ENCODE measurements at places on chromosomes 6 and 20. TPM values are rescaled to one million over a fixed set of nuclear protein-coding genes. Genes with fewer than 3 reads are reported as not detected.
A peak's percentile ranks its signal among the peaks of the same experiment; 100 is the strongest.

Gene HLA-DQB2
- 0.58 TPM for total RNA-seq

Gene FOXF2
- 3.0 TPM for total RNA-seq

Gene MED20
- 18.5 TPM for total RNA-seq

Gene DYNLRB1
- 115 TPM for total RNA-seq

Gene LY6G6D
- total RNA-seq: not detected

Gene TNFRSF6B
- not detected for total RNA-seq

Gene ADGRF5
- total RNA-seq: 3.2 TPM

Gene PEX7
- 9.0 TPM for total RNA-seq

DNA sequence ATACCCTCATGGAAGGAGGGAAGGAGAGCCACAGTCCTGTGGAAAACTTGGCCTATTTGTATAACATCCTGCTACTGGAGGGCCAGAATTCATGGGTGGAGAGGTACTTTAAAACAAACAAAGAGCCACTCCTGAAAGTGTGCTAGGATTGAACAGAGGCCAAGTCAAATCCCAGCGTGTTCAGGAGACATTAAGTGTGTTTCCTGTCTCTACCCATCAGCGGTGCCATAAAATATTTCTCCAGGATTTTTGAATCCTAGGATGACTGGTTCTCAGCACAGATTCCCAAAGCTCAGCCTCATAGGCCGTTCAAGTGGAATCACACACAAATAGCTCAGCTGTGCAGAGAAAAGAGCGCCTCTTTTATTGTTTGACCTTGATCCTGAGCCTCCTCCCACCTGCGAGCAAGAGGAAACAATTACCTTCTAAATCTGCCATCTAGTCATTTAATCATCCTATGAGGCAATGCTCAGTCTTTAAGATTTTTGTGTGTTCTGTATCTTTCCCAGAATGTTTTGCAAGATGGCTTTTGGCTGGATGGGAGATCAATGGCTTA, 31.8 kb upstream of the RALGAPA2 start:
- no peak for DNase-seq

- no peak for DNase-seq
Measured at GRCh38 chr20:568097-568652, 24.6 kb upstream of the CSNK2A1 start.

GRCh38 chr20:3590164-3590563, 73.0 kb downstream of the GFRA4 start:
- DNase-seq: no peak

- no peak for DNase-seq
Measured at GRCh38 chr6:31474871-31475286, 23.1 kb upstream of the MICB start.

DNA sequence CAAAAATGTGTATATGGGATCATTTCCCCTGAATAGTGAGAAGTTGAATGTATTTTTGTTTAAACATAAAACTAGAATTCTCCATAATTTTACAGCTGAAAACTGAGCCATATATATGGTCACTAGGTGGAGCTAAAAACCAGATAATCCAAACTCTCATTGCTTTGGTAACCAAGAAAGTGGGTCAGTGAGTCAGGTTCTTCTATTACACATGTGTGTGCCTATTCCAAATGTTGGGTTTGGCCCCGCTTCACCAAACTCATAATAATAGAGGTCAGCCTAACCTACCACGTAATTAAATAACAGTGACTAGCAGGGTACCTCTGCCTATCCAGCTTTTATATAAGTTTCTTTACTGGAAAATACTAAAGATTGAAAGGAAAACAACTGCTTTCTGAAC, 19.3 kb upstream of the RNGTT start:
- DNase-seq: no peak

DNA sequence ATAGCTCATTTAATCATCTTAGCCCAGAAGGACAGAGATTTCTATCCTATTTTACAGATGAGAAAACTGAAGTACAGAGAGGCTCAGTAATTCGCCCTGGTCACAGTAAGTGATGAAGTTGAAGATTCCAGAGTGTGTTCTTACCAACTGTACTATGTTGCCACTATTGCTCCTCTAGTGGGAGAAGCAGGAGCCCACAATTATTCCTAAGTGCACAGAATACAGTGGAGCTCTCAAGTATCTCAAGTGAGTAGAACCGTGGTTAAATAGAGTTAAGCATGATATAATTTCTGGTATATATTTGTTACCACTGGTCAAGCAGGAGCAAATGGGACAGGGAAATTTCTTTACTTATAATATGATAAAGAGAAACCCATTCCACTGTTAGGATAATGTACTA, 22.1 kb downstream of the REPS1 start:
- no peak for DNase-seq

DNA sequence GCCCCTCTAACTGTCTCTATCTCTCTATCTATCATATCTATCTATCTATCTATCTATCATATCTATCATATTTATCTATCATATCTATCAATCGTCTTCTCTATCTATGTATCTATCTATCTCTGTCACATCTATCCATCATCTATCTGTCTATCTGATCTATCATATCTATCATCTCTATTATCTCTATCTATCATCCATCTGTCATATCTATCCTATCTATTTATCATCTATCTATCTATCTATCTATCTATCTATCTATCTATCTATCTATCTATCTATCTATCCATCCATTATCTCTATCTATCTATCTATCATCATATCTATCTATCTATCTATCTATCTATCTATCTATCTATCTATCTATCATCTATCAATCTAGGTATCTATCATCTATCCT, 638.0 kb downstream of the DHX35 start:
- no peak for DNase-seq

- no peak for DNase-seq
Measured at GRCh38 chr20:49896204-49896603, 19.1 kb downstream of the SPATA2 start.

GRCh38 chr6:131331151-131331550, 195.9 kb downstream of the AKAP7 start:
- DNase-seq: no peak

DNA sequence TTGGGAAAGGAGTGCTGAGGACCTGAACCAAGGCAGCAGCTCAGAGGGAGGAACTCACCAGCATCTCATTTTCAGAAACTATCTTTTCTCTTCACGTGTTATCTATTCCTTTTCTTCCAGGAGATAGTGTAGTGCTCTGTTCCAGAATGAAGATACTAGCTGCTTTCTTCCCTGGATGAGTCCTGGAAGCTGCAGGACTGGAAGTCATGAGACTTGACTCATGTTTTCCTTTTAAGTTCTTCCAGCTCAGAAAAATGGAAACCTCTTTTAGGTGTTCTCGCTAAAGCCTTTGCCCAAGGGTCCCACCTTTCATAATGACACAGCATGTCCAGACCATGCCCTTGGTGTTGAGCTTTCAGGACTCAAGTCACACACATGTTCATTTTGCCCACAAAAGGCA, 106.7 kb downstream of the UNC5CL start:
- DNase-seq: no peak

GRCh38 chr6:163026893-163027292, 299.1 kb downstream of the PACRG start:
- no peak for DNase-seq

DNA sequence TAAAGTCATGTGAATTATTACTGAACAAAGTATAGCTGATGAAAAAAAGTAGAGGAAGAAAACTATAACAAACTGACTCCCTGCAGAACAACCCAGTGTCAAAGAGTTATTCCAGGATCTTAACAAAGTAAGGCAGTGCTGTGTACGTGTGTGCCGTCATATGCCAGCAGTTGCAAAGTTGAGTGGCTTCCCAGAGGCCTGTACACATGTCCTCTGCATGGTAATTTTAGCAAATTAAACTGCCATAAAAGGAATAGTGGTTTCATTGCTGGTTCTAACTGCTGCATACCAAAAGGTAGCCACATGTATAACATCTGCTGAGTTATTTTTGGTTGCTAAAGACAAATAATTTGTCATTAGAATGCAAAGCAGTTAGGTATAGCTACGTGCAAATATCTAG, 44.8 kb downstream of the RIPOR2 start:
- no peak for DNase-seq

- DNase-seq: no peak
Measured at GRCh38 chr6:37332894-37333293, 20.9 kb upstream of the RNF8 start.

GRCh38 chr20:10668677-10669368, 5.0 kb downstream of the JAG1 start:
- DNase-seq: no peak

GRCh38 chr20:16007164-16007563, 566.1 kb downstream of the KIF16B start:
- DNase-seq: no peak

GRCh38 chr20:37970856-37971245, 62.4 kb downstream of the TTI1 start:
- no peak for DNase-seq

DNA sequence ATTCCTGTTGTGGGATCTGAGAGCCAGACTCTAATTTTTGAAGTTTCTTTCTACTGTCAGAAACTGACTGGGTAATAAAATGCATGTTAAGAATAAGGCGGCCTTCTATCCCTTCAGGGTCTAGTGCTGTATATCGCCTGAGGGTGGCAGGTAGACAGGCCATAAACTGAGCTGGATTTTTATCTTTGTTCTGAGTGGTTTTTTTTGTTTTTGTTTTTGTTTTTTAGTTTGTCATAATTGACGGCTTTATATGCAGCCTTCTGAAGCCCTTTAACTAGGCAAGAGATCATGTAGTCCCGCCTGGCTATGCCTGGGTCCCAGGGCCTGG, 747.7 kb upstream of the ADGRB3 start:
- no peak for DNase-seq

DNA sequence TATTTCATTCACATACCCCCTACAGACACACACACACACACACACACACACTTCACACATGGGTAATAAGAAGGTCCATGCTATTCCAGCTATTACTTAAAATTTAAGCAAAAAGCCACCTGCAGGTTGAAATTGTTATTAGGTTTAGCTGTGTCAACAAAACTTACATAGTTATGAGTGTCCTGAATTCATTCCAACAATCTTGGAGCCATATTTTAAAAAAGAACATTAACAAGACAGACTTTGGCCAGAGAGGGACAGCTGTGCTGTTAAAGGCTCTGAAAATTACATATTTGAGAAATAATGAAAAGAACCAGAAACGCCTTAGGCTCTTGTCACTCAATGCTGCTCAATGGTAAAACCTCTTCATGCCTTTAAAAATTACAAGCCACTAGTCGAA, 455.3 kb downstream of the EPM2A start:
- DNase-seq: no peak

DNA sequence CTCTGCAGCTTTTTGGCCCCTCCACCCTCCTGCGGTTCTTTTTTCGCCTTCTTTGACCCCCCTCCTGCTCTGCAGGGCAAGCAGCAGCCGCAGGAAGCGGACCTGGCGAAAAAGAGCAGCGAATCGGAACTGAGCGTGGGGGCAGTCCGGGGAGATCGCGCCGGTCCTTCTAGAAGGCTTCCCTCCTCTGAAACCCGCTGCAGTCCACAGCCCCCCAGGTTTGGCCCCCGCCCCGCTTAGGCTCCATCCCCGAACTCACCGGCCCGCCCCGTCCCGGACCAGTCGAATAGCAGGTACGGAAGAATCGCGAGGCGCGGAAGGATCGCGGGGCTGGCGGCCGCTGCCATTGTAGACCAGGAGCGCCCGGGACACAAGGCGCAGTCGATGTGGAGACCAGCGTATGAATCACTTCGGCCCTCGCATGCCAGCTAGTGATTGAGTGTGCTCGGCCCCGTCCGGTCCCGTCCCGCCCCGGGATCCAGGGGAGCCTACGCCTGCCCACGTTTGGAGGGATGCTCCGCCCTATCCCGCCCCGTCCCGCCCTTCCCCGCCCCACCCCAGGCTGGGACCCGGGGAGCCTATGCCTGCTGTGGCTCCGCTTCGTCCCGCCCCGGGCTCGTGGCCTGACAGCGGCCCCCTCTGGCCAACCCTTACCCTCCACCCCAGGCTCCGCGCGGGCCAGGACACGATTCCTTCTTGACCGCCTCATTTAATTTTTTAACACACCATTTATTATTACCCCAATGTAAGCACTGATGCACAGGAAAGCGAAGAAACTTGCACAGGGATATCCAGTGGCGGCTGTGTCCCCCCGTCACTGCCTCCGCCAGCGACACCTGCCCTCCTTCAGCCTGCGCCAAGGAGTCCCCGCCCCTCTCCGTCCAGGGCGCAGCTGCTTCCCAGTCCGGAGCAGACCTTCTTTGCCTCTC, at the start of gene ULBP3:
TSS of gene ULBP3 (minus strand) at position 402 of the 929 bp plus-strand sequence. CDS start at position 347, 55 bp downstream.
- peak; percentile 90 for DNase-seq

GRCh38 chr6:94462231-94462630, 1042.9 kb upstream of the EPHA7 start:
- no peak for DNase-seq

GRCh38 chr6:119962505-119962904, 612.9 kb upstream of the MAN1A1 start:
- no peak for DNase-seq

GRCh38 chr20:44118185-44119033, 68.6 kb downstream of the JPH2 start:
- no peak for DNase-seq

GRCh38 chr20:60506061-60506460, 547.8 kb downstream of the CDH26 start:
- no peak for DNase-seq

DNA sequence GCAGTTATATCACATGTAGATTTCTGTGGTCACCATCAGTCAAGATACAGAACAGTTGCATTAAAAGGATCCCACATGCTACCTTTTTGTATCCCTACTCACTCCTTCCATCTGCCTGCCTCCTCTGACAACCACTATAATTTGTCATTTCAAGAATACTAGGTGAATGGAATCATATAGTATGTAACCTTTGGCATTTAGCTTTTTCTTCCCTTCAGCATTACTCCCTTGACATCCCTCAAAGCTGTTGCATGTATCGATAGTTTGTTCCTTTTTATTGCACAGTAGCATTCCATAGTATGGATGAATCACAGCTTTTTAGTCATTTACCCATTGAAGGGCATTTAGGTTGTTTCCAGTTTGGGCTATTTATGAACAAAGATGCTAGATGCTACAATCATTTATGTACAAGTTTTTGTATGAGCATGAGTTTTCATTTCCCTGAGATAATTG, 26.1 kb downstream of the NCOA7 start:
- no peak for DNase-seq

DNA sequence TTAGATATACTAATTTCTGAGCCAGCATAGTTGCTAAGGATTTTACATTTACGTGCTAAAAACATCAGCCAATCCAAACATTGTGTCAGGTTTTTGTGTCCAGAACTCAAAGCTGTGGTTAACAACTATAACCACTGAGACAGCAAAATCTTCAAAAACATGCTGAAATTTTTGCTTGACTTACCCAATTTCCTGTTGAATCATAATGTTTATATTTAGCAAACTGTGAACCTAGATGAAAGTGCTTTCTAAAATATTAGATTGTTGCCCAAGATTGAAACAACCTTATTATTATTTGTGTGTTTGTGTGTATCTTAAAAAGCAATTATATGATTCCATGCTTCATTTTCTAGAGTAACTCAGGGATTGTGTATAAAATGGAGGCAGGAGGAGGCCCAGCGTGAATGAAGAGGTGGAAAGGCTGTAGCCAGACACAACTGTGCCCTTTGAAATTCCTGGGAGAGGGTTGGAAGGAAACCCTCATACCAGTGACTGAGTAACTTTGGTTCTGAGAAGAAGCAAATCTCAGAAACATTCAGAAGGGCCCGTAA, 48.0 kb downstream of the ARMC2 start:
- DNase-seq: no peak
